ENCODE measurements at places on chromosomes 6 and 20.

- no peak for DNase-seq
Observed at GRCh38 chr6:134584847-134585516, 267.1 kb upstream of the SGK1 start.

GRCh38 chr6:52087498-52087999, at the start of gene PKHD1:
TSS of gene PKHD1 (minus strand) at chr6:52087613. CDS start at chr6:52084933, 2,680 bp downstream.
- no peak for DNase-seq

GRCh38 chr6:36716476-36717093, 19.0 kb downstream of the RAB44 start:
- DNase-seq, result no peak

GRCh38 chr6:168106633-168107005, 27.6 kb upstream of the FRMD1 start:
- DNase-seq, result no peak

GRCh38 chr6:149473080-149474052, 11.4 kb downstream of the ZC3H12D start:
- DNase-seq, result no peak

- DNase-seq, result no peak
Observed at GRCh38 chr20:41668057-41668749, 50.0 kb upstream of the CHD6 start.

- peak; percentile 34 for DNase-seq
Observed at GRCh38 chr6:170067923-170068360, 222.9 kb downstream of the DLL1 start.

DNA sequence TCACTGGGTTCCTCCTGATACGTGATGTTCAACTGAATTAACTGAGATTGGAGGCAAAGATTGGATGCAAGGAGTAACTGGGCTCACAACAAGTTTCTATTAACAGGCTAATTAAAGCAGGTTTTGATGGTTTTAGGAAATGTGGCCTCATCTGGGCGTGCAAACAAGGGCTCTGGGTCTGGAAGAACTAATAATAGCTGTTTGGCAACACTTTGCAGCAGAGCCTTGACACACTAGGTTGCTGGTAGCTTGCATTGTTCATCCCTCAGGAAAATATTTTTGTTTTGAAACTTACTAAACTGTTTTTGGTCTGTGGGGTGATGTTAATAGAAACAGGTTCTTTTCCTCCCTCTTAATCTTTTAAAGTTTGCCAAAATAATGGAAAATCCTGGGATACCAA, 117.2 kb upstream of the CD93 start:
- DNase-seq, result no peak

- DNase-seq, result no peak
Observed at GRCh38 chr6:51289041-51289440, 470.4 kb downstream of the TFAP2B start.

DNA sequence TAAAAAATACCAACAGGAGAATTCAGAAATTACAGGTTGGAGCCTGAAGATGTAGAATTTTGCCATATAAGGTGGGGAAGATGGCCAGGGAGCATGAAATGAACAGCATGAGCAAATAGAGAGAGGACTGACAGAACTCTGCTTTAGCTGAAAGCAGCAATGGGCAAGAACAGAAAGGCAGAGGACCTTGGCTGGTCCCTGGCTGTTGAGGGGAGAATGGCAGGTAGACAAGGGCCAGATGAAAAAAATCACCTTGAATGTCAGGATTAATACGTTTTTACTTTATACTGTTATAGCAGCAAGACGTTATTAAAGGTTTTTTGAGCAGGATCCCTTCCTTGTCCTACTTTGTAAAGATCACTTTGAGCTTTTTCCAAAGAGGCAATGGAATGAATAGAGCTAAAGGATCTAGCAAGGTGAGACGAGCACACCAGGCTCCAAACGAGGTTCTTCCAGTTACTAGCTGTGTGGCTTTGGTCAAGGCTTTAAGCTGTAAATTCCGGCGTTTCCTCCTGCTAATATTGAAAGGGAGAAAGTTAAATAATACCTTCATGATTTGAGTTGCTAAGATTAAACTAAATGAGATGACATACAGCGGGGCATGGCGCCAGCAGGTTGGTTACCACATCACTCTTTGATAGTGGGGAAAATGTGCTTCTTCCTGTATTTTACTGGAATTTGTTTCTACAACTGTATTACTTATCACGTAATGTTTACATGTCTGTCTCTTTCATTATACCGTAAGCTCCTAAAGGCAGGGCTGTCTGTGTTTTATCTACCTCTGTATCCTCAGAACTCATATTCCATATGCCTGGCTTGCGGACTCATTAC, 776 bp downstream of the PPIL1 start:
- DNase-seq, result peak; percentile 49

GRCh38 chr6:111831408-111831807, 41.8 kb downstream of the FYN start:
- DNase-seq, result no peak

DNA sequence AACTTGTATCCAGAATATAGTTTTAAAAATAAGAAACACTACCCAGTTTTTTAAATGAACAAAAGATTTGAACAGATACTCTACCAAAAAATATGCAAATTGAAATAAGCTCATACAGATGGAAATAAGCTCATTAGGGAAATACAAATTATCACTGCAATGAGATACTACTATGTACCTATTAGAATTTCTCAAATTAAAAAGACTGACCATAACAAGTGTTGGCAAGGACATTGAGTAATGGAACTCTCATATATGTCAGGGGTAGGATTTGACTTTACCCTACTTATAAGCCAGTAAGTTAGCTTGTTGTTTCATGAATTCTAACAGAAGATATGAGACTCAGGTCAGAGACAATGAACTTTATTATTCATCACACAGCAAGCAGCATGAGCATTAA, 9.6 kb upstream of the ASIP start:
- DNase-seq, result no peak

DNA sequence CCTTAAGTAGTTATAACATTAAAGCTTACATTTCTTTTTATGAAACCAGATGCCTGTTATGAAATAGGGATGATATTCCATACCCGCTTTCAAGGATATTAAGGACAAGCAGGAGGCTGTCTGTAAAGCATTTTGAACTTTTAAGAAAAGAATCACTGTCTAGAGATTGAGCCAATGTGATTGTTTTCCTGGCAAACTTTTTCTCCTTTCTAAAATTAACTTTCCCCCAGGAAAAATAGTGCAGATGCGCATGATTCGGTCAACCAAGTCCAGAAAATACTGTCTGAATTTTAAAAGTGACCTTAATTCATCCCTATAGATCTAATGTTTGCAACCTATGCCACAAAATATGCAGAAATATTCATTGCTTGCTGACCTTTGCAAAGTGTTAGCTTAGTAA, 15.1 kb upstream of the DEK start:
- no peak for DNase-seq

DNA sequence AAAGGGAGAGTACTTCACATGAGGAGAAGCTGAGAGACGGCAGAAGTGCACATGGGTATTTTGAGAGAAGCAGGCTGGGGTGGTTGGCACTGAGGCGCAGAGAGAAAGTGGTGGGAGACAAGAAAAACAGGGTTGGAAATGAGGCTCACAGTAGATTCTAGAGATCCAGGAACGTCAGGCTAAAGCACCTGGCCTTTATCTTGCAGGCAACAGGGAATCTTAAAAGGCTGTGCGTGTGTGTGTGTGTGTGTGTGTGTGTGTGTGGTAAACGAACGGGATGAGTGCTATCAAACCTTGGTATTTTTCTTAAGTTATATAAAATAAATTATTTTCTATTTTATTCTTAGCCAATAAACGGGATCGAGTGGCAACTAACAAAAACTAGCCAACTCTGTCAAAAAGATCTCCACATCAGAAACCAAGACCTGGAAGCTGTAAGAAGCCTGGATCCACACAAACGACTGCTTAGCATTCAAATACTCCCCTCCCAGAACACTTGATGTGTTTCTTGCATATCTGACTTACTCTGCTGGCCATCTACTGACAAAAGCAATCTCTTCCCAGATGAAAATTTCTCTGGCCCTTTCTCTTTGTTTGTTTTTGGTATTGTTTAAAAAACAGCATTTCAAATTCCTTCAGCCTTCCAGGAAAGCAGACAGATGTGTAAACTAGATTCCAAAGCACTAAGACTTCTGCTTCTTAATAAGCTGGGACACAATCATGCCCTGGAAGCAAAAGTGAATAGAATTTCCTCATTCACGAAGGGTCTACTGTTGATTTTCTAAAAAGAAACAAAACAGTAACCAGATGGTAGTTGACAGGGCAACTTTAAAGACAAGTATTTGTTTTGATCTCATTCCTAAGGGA, 44.8 kb upstream of the FABP7 start:
- no peak for DNase-seq

- DNase-seq, result no peak
Observed at GRCh38 chr20:10939331-10939941, 265.6 kb upstream of the JAG1 start.

- DNase-seq, result no peak
Observed at GRCh38 chr6:41224800-41225199, 3.3 kb upstream of the TREML4 start.

- DNase-seq, result no peak
Observed at GRCh38 chr20:36642136-36642535, 3.9 kb downstream of the SLA2 start.

GRCh38 chr20:3690413-3690812, 8.6 kb upstream of the ADAM33 start:
- DNase-seq, result no peak

DNA sequence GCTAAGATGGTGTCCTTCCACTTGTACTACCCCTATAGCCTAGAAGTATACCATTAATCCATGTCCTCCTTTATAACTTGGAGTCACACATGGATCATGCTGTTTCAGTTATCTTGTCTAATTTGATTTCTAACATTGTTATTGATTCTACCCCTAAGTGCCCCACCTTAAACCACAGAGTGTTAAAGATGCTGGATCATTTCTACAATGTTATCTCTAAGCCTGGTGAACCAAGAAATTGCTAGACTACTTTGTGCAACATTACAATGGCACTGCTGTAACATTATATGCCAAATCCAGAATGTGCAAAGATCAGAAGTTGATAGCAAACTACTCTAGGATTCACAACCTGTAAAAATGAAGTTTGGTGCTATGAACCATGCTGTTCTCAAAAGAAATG, 1.7 kb downstream of the CGA start:
- DNase-seq, result no peak

DNA sequence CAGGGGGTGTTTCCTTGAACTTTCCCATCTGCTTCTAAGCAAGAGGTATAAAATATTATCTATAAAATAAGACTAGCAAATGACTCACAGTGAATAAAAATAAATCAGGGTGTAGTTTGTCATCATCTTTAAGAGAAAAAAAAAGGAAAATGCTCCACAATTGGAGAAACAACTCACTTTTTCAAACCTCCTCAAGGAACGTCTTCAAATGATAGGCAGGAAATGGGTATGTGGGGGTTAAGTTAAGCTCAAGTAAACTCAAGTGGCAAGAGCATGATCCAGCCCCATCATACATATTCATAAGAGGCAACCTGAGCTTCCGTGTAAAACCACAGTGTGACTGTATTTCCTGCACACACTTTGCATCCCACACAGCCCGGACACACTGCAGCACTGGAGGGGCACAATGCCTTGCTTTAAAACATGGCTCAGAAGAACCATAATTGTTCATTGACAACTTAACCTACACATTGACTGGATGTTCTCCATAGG, 58.5 kb upstream of the CEP85L start:
- peak; percentile 72 for DNase-seq

GRCh38 chr6:168021581-168021980, 24.1 kb downstream of the KIF25 start:
- no peak for DNase-seq

GRCh38 chr20:51190783-51191180, 167.9 kb upstream of the KCNG1 start:
- DNase-seq, result no peak

- DNase-seq, result no peak
Observed at GRCh38 chr6:13724182-13724581, 12.5 kb upstream of the RANBP9 start.

- DNase-seq, result no peak
Observed at GRCh38 chr6:9564021-9564420, 850.9 kb downstream of the TFAP2A start.

- DNase-seq, result no peak
Observed at GRCh38 chr6:168778201-168778600, 337.2 kb downstream of the SMOC2 start.

GRCh38 chr6:63839485-63839884, 203.9 kb downstream of the PHF3 start:
- DNase-seq, result no peak

- DNase-seq, result no peak
Observed at GRCh38 chr20:8242827-8243724, 111.0 kb downstream of the PLCB1 start.

GRCh38 chr6:135145063-135145800, 35.9 kb upstream of the MYB start:
- no peak for DNase-seq

GRCh38 chr20:1015181-1015580, 13.1 kb upstream of the RSPO4 start:
- DNase-seq, result no peak

DNA sequence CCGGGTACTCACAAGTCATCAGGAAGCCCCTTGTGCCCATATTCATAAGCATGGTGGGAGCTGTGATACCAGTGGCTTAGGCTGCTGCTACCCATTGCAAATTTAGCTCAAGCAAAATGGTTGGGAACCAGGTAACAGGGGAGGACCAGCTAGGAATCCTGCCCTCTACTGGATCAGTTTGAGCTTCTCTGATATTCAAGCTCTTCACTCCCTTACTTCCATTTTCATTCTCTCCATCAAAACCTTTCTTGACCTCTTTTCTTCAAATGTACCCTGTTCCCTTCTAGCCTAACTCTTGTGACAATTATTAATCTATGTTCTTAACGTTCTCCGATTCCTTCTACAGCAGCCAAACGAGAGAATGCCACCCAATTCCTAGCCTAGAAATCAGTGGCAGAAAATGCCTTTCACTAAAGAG, 9.7 kb downstream of the NOL7 start:
- DNase-seq, result no peak

DNA sequence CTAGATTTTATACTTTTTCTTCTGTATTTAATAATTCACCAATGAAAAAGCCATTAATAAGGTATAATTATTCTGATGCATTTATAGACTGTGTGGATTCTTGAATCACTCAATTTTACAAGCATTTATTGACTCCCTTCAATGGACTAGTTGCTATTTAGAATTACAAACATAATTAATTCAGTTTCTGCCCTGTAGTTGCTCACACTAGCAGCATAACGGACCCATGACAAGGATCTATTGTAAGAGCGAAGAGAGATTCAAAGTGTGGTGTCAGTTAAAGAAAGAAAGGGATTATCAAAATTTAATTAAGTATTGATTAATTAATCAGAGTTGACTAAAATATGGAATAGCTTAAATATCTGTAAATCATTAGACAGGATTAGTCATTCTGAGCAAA, 602.6 kb upstream of the PTCHD4 start:
- no peak for DNase-seq

- DNase-seq, result no peak
Observed at GRCh38 chr6:20757761-20758160, 223.5 kb downstream of the CDKAL1 start.

GRCh38 chr6:70663881-70664466, 3.7 kb upstream of the SMAP1 start:
- no peak for DNase-seq

GRCh38 chr6:61947311-61947947, 338.6 kb downstream of the KHDRBS2 start:
- DNase-seq, result no peak

- DNase-seq, result no peak
Observed at GRCh38 chr6:122953766-122954165, 42.3 kb upstream of the CLVS2 start.

- DNase-seq, result no peak
Observed at GRCh38 chr6:1477432-1478090, 88.2 kb downstream of the FOXF2 start.

All from activated CD8-positive, alpha-beta memory T cell treated with anti-CD3 and anti-CD28 coated beads, Interleukin-2, amount 50 U/mL, for 48 hours (primary cell).